Stimulated activated memory B cell treated with anti-CD40 and anti-IgM and Interleukin-4, amounts not matched to agents 10 μg/mL and 1 μg/mL and 100 μg/mL, for 72 hours (primary cell): ENCODE measurements at places on chromosomes 1 and 21.

DNA sequence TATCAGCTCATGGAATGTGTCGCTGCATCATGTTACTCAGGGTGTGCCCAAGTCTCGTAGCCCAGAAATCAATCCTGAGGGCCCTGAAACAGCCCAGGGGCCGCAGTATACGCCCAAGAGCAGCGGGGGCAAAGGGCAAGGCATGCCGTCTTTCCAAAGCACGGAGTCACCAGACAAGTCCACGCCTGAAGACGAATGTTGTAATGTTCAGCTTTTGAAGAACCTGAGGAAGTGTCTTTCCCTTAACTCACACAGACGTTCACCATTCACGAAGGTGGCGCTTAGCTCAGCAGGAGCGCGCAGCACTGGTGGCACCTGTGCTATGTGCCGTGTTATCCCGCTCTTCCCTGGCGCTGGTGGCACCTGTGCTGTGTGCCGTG is 18.8 kb upstream of the PWP2 start:
- ATAC-seq, result no peak

- no peak for ATAC-seq
These were observed 84.2 kb downstream of the EPHB2 start for GRCh38 chr1:22794647-22795365.

- no peak for ATAC-seq
These were observed 12.6 kb upstream of the SCCPDH start for GRCh38 chr1:246711548-246712003.

- ATAC-seq, result peak; percentile 59
These were observed 883 bp downstream of the SLC66A1 start for GRCh38 chr1:19312782-19313635.

DNA sequence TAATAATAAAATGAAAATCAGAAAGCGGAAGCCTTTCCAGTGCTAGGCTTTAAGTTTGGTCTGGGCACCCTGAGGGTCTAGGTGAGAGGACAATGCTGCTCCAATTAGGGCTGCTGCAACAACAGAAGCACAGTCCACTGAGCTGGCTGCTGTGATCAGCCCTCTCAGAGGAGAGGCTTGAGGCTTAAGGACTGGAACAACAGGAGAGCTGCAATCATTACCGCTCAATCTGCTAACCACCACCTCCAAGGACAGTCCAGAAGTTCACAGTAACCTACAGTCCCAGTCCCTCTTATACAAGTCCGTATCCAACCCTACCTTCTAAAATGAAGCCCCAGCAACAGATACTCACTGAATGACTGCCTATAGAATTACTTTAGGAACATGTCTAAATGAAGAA is 62.1 kb downstream of the USP24 start:
- ATAC-seq, result no peak

DNA sequence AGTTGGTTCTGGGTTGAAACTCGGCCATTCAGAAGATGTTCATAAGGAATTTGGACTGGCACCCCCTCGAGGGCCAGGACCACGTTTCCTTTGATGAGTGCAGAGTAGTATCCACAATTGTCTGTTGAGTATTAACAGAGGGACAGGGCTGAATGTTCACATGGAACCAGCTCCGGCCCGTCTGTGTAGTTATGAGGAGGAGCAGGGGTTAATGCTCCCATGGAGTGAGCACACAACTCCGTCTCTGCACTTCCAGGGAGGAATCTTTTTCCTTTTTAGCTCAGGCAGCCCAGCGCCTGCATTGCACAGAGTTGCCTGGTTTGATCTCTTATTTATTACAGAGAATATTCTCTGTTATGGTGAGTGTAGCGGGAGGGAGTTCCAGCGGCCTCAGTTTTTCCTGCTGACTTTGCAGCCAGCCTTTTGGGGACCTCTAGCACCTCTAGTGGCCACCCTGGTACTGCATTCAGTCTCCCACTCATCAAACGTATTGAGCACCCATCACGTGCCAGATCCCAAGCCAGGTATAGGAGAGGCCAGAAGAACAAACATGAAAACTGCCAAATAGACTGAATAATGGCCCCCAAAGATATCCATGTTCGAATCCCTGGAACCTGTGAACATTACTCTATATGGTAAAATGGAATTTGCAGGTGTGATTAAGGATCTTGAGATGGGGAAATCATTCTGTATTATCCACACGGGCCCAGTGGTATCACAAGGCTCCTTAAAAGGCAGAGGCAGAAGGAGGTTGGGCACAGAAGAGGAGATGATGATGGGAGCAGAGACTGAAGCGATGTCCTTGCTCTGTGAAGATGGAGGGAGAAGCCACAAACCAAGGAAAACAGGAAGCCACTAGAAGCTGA is 167.7 kb upstream of the CSF3R start:
- peak; percentile 56 for ATAC-seq

DNA sequence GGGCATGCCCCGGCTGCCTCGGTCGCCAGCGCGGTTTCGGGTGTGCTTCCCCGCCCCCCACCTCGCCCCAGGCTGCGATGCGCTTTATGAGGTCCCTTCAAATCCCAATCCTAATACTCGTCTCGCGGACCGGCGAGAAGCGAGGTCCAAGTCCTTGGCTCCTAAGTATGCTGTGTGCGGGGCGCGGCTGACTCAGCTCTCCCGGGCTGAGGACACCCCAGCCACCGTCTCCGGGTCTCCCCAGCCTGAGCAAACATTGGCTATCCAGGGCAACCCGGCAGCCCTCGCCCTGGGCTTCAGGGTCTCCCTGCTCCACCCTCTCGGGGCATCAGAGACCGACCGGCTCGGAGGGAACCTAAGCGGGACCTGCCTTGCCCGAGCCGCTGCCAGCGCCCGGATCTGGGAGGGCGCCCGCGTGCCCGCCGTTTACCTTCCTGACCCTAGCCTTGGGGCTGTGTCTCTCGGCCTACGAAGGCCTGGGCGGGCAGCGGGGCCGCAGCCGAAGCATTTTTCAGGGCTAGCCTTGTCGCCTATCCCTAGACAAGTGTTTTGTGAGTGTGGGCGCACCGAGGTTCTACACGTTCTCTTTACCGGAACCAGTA is 1.2 kb downstream of the ITPKB start:
- peak; percentile 51 for ATAC-seq

- no peak for ATAC-seq
These were observed 12.0 kb downstream of the RAB7B start for GRCh38 chr1:205991237-205991636.

DNA sequence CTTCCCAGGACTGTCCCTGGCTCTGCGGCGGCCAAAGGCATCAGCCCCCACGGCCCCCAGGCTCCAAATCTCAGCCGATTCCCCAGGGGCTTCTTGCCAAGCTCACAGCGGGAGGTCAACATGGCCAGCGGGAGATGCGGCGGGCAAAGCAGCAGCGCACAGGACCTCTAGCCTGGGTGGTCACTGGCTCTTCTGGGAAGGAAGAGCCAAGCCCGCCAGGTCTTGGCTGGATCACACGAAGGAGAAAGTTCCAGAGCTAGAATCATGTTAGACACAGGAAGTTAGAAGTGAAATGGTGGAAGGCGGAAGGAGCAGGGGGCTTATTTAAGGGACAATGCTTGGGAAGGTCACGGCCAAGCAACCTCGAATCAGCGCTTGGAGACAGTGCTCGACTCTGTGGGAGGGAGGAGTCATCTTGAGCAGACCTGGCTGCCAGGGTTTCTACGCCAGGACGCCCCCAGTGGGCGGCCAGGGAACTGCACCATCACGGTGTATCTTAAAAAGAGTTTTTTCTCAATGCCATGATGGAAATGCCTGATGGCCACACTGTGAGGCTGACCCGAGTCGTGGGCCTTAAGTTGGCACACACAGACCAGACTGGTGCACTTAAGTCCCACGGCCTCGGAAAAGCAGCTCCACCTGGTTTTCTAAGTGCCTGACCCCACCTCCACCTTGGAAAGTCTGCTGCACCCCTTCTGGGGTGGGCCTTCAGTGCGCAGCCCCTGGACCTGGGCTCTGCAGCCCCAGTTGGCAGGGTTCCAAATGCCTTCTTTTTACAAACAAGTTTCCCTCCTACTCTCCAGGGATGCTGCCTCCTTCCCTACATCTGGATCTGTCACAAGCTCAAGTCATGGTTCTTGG is 29.3 kb downstream of the SLC66A1 start:
- ATAC-seq, result peak; percentile 60

DNA sequence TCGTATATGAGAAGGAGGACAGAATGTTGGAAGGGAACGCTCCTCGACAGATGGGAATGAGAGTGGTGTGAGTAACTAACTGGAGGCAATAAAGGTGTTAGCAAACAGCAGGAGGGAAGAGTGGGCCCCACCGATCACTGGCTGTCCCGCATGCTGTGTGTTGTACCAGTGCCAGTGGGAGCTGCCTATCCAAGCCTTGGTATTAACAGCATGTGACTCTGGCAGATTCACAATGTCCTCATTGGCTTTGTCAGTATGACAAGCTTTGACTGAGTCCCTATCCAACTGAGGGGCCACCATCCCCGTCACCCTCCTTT is 188.3 kb downstream of the NRIP1 start:
- no peak for ATAC-seq

- no peak for ATAC-seq
These were observed 34.4 kb downstream of the CAPZB start for GRCh38 chr1:19450811-19451515.

GRCh38 chr1:112061901-112062320 is 72.4 kb upstream of the KCND3 start:
- peak; percentile 28 for ATAC-seq

DNA sequence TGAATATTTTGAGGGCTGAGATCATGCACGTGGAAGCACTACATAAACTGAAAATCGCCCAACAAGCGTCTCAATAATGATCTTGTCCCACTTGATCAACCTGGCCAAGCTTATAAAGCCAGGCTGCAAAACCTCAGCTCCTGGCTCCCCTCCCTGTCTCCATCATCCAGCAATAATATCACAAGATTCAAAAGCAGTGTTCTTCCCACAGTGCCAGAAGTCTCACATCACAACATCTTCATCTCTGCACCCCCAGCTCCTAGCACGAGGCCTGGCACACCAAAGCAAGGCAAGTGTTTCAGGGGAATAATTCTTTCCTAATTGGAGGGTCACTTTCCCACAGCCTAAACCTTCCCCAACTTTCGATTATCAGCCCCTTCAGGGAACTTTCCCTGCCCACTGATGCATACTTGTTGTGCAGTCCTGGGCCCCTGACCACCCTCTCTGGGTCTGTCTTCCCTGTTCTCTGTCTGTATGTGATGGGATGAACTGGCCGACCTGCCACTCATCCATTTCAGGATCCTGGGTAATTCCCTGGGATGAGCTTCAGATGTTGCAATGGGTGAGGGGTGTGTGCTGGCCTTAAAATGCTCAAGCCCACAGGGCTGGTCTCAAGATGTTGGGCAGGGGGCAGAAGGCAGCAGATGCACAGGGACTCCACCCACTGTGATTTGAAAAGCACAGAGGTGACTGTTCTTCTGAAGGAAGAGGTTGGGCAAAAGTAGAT is 129.0 kb downstream of the DMRTB1 start:
- no peak for ATAC-seq

- no peak for ATAC-seq
These were observed 550 bp upstream of the PCAT6 start for GRCh38 chr1:202810193-202810614.

GRCh38 chr1:4693331-4693730 is 38.9 kb downstream of the AJAP1 start:
- no peak for ATAC-seq

- ATAC-seq, result peak; percentile 35
These were observed 368.0 kb downstream of the HHAT start for GRCh38 chr1:210696709-210697108.

- peak; percentile 58 for ATAC-seq
These were observed 594 bp downstream of the HDGF start for GRCh38 chr1:156750711-156751450.
